H7 (cell line): ENCODE measurements at places on chromosomes 2 and 18. TPM values are rescaled to one million over a fixed set of nuclear protein-coding genes. Genes with fewer than 3 reads are reported as not detected.
A peak's percentile ranks its signal among the peaks of the same experiment; 100 is the strongest.

DNA sequence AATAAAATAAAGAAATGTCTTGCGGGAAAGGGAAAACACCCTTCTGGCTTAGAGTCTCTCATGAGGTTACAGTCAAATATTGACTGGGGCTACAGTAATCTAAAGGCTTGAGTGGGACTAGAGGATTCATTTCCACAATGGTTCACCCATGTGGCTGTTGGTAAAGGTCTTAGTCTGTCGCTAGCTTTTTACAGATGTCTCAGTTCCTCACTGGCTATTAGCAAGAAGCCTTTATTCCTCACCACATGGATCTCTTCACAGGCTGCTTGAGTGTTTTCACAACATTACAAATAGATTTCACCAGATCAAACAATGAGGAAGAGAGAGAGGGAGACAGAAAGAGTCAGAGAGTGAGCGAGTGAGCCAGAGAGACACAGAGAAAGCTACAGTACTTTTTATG lies 8.3 kb upstream of the ZC3H15 start:
- no peak for DNase-seq

- DNase-seq = no peak
These were observed 97.5 kb downstream of the TMEM247 start for GRCh38 chr2:46576875-46577274.

DNA sequence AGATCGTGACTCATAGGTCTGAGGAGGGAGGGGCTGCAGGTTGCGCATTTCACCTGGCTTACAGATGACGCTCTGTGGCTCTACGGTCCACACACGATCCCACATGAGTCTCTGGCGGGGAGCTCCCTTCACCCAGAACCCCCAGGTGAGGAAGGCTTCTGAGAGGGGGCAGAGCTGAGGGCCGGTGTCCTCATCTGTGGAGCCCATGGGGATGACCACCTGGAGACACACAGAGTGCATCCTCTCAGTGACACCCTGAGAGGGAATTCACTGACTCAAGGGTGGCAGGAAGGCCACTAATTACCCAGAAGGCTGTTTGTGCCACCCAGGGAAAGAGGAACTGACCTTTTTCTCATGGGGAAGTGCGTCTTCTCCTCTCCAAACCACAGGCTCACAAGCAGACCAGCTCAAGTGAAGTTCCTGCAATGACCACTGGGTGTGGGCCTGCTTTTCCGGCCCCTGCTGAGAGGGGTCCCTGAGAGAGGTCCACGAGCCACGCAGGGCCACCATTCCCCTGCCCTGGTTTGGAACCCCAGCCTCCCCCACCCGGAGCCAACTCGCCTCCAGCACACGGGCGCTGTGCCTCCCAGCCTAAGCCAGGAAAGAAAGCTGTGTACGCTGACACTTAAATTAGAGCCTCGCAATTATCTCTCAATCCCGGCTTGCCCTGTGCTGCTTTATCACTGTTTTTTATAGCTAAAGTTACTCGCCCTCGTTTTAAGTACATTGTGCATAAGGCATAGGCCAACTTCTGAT lies 114.1 kb downstream of the BCL11A start:
- DNase-seq = peak; percentile 67

Gene MC2R
- not detected in 2 replicates for total RNA-seq

DNA sequence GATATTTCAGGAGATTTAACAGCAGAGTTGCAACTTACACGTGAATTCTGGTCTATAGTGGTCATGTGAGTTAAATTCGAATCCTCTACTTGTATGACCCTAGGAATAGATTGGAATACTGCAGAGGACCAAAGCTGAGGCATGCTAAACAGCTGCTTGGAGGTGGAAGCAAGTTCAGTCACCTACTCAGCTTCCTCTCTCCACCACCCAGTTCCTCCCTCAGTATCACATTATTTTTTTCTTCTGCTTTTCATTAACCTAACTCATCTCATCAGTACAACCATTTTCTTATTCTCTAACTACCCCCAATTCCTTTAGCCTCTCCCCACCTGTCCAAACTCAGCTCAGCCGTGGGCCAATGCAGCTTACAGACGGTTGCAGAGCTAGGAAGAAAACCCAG lies 385.5 kb downstream of the SETBP1 start:
- DNase-seq = no peak

Gene GAREM2
- 7.2 and 9.5 TPM in 2 replicates for total RNA-seq

Gene ANTXR1
- 12.4 and 13.2 TPM in 2 replicates for total RNA-seq

- no peak for DNase-seq
These were observed 7.6 kb downstream of the CTAGE1 start for GRCh38 chr18:22410126-22410525.

- no peak for DNase-seq
These were observed 100.1 kb downstream of the PLCL1 start for GRCh38 chr2:197904446-197904845.

DNA sequence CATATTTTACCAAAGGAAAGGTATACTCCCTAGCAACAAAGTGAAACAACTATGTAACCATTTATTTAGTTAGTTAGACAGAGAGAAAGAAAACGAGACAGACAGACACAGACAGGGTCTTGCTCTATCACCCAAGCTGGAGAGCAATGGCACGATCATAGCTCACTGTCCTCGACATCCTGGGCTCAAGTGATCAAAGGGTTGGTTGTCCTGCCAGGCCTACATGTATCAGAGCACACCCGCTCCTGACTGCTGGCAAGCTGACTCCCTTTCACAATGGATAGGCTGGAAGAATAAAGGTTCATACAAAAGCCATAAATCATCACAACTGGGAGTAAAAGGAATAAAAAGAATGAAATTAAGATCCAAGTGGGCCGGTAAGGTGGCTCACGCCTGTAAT lies 53.5 kb downstream of the ATL2 start:
- no peak for DNase-seq

DNA sequence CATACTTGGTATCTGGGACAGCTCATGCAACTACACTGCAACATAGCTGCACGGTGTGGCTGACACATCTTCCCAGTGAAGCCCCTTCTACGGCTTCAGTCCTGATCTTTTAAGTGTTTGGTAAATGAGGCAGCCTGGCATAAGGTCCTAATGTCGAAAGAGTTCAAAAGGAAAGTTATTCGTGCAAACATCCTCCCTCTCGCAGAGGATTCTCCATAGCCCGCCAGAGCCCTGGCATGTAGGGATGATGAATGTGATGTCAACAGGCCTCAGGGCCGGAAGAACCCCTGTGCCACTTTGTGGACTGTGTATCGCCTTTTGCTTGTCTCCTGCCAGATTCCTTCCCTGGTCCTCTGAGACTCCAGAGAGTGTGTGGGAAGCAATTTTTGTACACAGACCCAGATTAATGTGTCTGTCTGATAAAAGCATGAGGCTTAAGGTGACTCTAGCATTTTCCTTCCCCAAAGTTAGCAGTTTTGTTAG lies 88.5 kb downstream of the SOCS6 start:
- no peak for DNase-seq

Gene NAT8
- total RNA-seq = not detected in 2 replicates

GRCh38 chr2:109098921-109099273 lies 30.1 kb upstream of the SH3RF3 start:
- DNase-seq = no peak

DNA sequence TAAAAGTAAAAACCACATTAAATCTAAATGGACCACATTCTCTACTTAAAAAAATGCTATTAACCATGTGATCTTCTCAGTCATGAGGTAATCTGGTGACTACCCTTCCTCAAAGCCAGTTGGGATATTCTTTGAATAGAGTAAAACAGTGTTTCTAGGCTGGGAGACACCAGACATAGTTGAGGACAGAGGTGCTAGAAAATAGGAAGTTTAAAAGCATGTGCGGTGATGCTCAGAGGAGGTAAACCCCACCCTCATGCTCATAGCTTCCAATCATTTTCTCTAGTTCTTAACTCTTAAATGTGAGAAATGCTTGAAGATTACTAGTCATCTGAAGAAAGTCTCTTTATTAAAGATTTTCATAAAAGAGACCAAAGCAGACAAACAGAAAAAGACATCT lies 30.7 kb upstream of the ELAC1 start:
- no peak for DNase-seq

- DNase-seq = no peak
These were observed 112.7 kb downstream of the ANKRD44 start for GRCh38 chr2:197197895-197198311.

GRCh38 chr2:12897181-12897580 lies 180.4 kb downstream of the TRIB2 start:
- no peak for DNase-seq

Gene DYSF
- 7.4 and 9.5 TPM in 2 replicates for total RNA-seq

- DNase-seq = peak; percentile 52
These were observed 21.9 kb upstream of the ID2 start for GRCh38 chr2:8659735-8660492.

DNA sequence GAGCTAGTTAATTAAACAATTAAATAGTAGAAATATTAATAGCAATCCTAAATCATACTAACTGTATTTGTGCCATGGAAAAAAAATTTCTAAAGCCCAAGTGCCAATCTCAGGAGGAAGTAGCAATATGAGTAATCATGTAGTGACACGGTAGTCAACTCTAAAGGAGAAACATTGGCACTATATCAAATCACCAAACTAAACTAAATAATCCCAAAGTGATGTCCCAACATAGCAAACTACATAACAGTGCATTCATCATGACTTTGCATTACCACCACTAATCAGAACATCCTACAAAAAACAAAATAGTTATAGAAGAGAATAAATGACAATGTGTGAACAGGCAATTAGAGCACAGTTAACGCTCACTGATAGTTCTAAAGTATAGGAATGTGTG lies 195.1 kb downstream of the EXOC6B start:
- DNase-seq = no peak

DNA sequence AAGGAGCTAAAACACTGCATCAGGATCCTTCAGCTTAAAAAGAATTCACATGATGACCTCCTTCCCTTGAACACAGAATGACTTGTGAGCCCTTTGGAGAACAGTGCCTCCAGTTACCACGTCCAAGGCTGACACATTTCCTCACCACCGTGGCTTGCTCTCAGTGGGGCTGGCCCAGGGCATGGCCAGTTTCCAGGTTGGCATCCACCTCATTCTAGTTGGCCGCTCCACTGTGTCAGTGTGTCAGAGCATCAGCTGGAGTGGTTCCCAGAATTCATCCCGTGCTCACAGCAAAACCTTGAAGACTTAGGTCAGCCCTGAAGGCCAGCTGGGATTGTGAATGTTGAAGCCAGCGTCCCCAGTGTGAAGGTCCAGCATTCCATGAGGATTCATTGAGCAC lies 158.5 kb downstream of the INSIG2 start:
- DNase-seq = no peak

Gene ICOS
- total RNA-seq = not detected in 2 replicates

Gene HNRNPA3
- 55.4 and 77.6 TPM in 2 replicates for total RNA-seq

Gene GRHL1
- total RNA-seq = 0.30 and 1.2 TPM in 2 replicates

DNA sequence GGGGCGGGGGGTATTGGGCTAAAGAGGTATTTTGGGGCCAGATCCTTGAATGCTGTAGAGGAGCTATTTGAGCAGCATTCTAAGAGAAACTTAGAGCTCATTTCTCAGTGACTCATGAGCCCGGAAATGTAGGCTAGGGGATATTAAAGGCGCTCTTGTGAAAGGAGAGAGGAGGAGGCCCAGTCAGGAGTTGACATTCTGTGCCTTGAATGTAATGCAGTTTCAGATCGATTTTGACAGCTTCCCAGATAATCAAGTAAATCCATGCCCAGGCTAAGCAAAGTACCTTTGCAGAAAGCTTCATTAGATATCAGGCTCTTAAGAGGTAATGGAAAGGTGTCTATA lies 1.5 kb downstream of the CAB39 start:
- DNase-seq = no peak

Gene RAX
- total RNA-seq = not detected in 2 replicates

GRCh38 chr2:23388294-23388693 lies 3.3 kb downstream of the KLHL29 start:
- DNase-seq = no peak

DNA sequence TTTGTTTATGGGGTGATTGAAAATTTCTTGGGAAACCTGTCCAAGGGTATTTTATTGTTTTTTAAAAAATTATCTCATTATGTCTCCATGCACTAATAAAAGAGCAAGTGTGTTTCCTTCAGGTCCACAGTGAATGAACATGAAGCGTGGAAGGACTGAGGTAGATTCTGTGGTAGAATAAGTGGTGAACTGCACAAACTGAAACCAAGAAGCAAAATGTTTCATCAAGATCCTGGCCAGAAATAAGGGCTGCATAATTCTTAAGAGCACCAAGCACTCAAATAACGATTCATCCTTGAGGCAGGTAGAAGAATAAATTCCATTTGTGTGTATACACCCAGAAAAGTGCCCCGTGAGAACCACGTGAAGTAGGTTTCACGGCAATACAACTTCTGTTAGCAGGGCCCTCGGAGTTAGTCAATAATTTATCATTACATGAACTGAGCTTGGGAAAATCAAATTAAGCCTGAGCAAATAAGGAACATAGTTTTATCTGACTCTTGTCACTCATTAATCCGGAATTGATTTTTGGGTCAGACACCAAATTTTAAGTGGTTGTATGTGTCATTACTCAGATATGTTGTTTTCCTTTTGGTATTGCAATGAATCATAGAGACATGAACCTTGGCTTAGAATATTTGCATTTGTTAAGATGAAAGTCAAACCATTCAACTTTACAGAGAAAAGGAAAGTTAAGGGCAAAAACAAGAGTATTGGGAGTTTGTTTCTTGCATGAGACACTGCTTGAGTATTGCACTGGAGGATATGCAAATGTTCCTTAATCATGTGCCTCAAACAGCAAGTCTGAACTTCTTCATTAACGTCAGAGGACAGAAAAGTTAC lies 472.6 kb upstream of the NETO1 start:
- no peak for DNase-seq

GRCh38 chr2:113734185-113734584 lies 22.3 kb downstream of the SLC35F5 start:
- DNase-seq = no peak

- DNase-seq = peak; percentile 96
These were observed at the start of gene ZC3H6 for GRCh38 chr2:112275311-112275886. ZC3H6 (plus strand) TSS chr2:112275597; CDS start chr2:112275995, 398 bp downstream.

GRCh38 chr2:158487419-158487818 lies 30.7 kb downstream of the PKP4 start:
- DNase-seq = no peak

- DNase-seq = peak; percentile 50
These were observed 15.5 kb downstream of the HDLBP start for GRCh38 chr2:241300000-241300399.

DNA sequence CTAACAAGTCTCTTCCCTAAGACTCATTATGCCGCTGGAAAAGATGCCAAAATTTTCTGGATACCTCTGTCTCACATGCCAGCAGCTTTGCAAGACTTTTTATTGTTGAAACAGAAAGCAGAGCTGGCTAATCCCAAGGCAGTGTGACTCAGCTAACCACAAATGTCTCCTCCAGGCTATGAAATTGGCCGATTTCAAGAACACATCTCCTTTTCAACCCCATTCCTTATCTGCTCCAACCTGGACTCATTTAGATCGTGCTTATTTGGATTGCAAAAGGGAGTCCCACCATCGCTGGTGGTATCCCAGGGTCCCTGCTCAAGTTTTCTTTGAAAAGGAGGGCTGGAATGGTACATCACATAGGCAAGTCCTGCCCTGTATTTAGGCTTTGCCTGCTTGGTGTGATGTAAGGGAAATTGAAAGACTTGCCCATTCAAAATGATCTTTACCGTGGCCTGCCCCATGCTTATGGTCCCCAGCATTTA lies 26.3 kb downstream of the DHRS9 start:
- no peak for DNase-seq

- no peak for DNase-seq
These were observed 111.7 kb downstream of the CHST9 start for GRCh38 chr18:27073404-27073830.

Gene KCNF1
- 3.0 and 5.4 TPM in 2 replicates for total RNA-seq

DNA sequence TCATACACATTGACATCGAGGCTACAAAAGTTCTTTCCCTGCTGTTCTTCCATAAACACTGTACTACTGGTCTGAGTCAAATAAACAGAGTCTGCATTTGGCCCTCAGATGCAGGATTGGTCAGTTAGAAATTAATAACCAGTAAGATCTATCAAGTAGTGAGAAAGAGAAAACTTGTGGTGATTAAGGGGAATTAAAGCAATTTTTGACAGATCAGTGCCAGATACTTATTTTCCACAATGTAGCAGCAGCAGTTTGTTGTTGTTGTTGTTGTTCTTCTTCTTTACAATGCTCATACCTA lies 85.0 kb downstream of the IKZF2 start:
- DNase-seq = no peak
